ENCODE measurements at places on chromosomes 2 and 18. TPM values are rescaled to one million over a fixed set of nuclear protein-coding genes. Genes with fewer than 3 reads are reported as not detected.

GRCh38 chr2:120847700-120848321 lies 112.1 kb downstream of the GLI2 start:
- DNase-seq, result no peak

The CFLAR gene
- total RNA-seq, result 39.6 TPM

DNA sequence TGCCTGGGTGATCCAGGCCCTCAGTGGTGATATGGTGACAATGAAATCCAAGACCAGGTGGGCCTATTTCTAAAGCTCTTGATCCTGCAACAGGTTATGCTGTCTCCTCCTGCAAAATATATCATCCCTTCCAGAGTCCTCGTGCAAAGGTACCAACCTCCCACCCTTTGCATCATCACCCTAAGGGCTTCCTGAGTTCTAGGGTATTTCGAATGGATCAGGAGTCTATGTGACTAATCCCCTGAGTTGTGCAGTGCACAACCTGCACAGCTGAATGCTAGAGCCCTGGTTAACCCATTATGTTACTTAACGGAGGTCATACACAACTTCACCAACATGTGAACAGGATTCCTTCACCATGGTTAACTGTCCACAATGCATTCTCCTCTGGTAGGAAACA lies 13.4 kb upstream of the NPAS2 start:
- no peak for DNase-seq

The PCARE gene
- total RNA-seq, result not detected

DNA sequence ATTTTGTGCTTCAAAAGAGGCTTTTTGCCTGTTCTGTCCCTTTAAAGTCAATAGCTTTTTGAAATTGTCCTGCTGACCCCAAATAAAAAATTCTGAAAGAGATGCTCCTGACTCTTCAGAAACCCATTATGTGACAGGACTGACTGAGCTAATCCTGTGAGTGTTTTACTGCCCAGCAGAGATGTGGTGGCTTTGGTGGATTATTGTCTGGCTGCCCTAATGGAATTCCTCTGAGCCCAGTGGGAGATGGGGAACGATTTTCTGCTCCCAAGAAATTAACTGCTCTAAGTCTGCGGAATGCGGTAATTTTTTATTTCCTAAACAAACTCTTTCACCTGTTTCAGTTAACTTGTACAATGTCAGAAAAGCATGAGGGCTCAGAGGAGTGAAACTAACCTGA lies 258.2 kb downstream of the IKZF2 start:
- no peak for DNase-seq

DNA sequence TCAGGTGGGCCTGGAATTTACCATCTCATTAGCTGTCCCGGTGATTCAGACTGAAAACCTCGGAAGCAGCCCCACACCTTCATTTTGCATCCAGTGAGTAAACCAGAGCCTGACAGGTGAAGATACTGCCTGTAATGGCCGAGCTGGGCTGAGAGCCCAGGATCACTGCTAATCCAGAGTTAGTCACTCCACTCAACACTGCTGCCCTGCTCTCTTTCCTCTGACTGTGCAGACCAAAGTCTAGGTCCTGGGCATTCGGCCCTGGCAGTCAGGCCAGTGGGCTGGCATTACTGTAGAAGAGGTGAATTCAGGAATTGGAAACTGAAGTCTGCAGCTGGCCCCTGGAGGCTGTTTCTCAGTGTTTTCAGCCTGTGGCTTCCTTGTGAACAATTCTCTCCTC lies 44.3 kb downstream of the TMEM17 start:
- peak; percentile 96 for DNase-seq

The CTNNA2 gene
- not detected for total RNA-seq

All from MG63 (cell line).